Inflammatory macrophage treated with lipopolysaccharide for 1 hour (primary cell): ENCODE measurements at places on chromosomes 13 and 19.

- DNase-seq = no peak
Observed at GRCh38 chr19:16473875-16474392, 2.2 kb upstream of the EPS15L1 start.

DNA sequence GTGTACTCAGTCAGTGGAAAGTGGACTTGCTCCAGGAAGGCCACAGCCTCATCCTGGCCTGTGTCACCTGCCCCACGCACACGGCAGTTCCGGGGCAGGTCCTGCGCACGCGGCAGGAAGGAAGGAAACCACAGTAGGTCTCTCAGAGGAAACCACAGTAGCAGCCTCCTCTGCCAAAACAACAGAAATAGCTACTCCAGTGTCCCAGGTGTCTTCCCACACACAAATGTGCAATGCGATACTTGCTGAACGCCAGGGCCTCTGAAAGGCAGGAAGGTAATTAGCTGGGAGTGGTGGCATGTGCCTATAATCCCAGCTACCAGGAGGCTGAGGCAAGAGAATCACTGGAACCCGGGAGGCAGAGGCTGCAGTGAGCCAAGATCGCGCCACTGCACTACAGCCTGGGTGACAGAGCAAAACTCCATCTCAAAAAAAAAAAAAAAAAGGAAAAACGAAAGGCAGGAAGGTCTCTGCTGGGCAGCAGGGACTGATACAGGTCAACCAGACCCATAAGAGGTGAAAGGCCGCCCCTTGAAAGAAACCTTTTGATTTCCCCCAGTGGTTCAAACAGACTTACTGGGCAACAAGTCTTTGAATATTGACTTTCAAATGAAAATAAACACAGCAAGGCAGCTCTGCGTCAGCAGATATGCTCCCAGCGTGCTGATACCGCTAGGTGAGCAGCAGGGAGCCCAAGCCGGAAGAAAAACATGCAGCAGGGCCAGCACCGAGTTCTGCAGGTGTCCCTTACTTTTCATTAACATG is 49.5 kb downstream of the CRYL1 start:
- no peak for DNase-seq

DNA sequence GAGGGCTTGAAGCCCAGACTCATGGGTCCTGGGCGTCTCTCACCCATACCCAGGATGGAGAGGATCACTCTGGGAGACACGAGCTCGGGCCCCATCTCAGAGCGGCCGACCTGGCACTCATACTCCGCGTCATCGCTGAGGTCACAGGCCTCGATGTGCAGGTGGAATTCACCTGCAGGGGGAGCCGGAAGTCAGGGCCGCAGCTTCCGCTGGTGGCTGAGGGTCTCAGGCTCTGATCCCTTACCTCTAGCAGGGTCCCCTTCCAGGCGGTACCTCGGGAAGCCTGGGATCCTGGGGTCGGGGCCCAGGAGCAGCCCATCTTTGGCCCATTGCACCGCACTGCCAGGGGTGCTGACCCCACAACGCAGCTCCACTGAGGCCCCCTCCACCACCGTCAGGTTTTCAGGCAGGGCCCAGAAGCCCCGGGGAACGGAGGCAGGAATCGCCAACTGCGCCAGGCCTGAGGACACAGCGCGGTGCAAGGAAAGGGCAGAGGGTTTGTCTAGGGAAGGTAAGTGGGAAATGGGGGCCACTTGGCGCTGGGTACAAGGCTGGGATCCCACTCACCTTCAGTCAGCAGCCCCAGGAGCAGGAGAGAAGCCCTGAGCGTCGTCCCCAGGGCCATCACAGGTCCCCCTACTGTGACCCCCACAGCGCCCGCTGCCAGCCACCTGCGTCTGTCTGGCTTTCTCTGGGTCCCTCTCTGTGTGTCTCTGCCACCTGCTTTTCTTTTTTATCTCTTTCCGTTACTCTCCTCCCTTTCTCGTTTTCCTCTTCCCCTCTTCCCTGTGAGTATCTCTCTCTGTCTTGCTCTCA is 883 bp downstream of the NPHS1 start:
- DNase-seq = no peak

- DNase-seq = no peak
Observed at GRCh38 chr13:85698256-85698655, 101.0 kb downstream of the SLITRK6 start.

GRCh38 chr13:52421216-52421615 is 15.2 kb upstream of the THSD1 start:
- no peak for DNase-seq

DNA sequence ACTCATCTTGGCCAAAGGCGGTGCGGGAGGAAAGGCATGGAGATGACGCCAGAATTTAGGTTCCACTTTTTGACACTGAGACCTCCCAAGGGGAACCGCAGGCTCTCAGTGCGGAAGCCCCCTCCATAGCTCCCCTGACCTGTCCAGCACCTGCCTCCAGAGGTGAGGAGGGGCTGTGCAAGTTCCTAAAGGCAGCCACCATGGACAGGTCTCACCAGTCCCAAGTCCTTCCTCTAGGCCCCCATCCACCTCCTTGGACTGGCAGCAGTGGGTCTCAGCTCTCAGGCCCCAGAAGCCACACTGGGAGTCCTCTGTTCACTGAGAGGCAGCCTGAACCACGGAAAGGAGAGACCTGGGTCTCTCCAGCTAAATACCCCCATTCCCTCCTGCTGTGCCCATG is 31.6 kb upstream of the TSHZ3 start:
- no peak for DNase-seq

DNA sequence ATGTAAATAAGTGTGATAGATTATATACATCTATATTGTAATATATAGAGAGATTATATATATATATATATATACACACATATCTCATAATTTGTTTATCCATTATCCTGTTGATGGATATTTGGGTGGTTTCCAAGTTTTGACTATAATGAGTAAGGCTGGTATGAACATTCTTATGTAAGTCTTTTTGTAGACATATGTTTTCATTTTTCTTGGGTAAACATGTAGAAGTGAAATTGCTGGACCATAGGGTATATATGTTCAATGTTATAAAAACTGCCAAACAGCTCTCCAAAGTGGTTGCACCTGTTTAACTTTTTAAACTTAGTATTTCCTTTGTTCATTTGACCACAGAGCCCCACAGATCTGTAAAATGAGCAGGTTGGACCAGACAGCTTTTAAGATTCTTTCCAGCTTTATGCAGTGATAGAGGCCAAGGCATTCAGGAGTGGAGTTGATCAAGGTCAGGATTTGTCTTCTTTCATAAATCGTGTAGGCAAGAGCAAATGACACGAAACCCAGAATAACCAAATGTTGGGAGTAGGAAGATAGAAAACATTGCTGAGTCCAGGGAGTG is 21.7 kb upstream of the KATNAL1 start:
- DNase-seq = no peak

DNA sequence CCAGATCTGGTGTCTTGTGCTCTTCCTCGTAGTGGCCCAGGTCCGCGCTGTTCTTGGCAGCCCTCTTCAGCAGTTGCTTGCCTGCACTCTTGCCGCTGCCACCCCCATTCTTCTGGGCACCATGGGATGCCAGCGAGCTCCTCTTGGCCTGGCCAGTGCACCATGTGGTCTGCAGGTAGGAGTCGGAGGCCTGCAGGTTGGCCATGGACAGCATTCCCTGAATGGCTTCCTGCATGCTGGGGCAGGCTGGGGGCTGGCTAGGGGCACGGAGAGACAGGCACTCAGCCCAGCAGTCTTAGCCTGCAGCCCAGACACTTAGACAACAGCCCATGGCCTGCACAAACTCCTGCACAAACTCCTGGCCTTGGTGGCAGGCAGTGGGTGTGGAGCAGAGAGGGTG is 234.9 kb downstream of the TUBA3C start:
- no peak for DNase-seq

GRCh38 chr13:113139577-113139976 is 17.0 kb downstream of the F10 start:
- no peak for DNase-seq
